ENCODE measurements at places on chromosomes 2 and 18.
A peak's percentile ranks its signal among the peaks of the same experiment; 100 is the strongest.

- no peak for DNase-seq
Measured at GRCh38 chr2:191478799-191479679, 198.9 kb upstream of the NABP1 start.

- DNase-seq = no peak
Measured at GRCh38 chr2:74576863-74577229, 22.3 kb downstream of the DOK1 start.

GRCh38 chr2:194616334-194616733 is 1040.7 kb upstream of the SLC39A10 start:
- no peak for DNase-seq

DNA sequence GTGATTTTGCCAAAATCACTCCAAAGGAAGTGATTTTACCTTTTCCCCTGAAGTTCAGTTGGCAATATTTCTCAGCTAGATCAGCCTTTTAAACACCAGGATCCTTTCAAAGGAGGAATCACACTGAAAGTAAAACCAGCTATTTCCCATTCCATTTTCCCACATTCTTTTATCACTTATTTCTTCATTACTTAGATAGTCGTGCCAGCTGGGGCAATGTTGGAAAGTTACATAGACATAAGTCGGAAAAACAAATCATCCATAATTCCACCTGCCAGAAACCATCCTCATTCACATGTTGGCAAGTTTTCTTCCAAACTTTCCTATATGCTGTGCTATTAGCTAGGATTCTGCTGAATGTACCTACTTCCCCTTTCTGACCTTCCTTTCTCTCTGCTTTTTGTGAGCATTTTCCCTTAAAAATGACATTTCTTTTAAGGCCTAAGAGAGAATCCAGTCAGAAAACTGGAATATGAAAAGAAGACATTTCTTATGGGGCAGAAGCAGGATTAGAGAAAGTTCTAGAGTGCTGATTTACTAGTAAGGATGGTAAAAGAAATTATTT is 170.0 kb upstream of the STK17B start:
- no peak for DNase-seq

DNA sequence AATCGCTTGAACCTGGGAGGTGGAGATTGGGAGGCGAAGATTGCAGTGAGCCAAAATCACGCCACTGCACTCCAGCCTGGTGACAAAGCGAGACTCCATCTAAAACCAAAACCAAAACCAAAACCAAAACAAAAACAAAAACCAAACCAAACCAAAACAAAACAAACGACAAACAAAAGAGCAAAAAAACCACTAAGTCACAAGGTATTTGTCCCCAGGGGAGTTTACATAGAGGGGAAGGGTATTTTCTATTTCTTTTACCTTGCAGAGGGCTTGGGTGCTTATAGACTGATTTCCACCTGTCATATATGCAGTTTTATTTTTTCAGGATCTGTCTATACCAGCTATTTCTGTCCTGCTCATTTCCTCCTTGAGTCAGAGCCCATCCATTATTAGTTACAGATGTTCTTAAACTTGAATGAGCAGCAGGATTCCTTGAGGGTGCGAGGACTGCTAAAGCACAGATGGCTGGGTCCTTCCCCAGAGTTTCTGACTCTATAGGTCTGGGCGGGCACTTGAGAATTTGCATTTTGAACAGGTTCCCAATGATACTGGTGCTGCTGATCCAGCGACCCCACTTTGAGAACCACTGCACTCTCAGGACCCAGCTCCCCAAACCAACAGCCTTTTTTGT is 102.2 kb upstream of the UXS1 start:
- DNase-seq = no peak

GRCh38 chr18:501406-501714 is 859 bp upstream of the COLEC12 start:
- no peak for DNase-seq

GRCh38 chr18:22132258-22132657 is 37.1 kb upstream of the GATA6 start:
- no peak for DNase-seq

- DNase-seq = no peak
Measured at GRCh38 chr18:55647331-55647730, 59.3 kb upstream of the TCF4 start.

DNA sequence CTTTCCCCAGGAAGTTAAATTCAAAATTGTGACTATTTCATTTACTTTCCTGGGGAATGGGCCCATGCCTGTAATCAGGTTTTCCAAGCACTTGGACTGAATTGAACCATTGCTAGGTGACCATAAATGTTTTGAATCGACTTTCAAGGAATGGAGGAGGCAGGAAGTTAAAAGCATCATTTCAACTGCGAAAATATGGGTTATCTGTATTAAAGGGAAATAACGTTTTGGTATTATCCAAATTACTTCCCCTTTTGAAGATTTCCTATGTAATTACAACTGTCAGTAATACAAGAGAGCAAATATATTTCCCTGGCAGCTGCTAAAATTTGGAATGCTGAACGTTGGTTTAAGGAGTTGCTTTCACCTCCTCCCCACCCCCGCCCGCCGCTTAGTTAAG is 19.0 kb downstream of the PNO1 start:
- DNase-seq = no peak

- no peak for DNase-seq
Measured at GRCh38 chr2:202149155-202149762, 76.2 kb downstream of the KIAA2012 start.

DNA sequence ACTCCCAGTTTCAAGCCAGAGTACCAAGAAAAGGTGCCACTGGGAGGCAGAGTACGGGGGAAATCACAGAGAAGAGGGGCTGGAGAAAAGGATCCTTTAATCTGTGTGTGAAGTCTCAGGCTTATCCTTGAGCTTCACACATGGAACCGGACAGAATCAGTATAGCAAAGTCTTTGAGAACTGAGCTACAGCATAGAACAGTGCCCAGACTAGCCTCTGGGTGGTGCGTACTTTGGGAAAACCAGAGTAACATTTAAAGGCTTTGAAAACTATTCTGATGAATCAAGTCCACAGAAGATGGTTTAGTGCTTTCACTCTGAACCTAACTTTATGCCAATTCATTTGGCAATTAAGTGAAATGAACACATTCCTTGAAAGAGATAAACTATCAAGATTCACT is 83.1 kb downstream of the BABAM2 start:
- DNase-seq = no peak

DNA sequence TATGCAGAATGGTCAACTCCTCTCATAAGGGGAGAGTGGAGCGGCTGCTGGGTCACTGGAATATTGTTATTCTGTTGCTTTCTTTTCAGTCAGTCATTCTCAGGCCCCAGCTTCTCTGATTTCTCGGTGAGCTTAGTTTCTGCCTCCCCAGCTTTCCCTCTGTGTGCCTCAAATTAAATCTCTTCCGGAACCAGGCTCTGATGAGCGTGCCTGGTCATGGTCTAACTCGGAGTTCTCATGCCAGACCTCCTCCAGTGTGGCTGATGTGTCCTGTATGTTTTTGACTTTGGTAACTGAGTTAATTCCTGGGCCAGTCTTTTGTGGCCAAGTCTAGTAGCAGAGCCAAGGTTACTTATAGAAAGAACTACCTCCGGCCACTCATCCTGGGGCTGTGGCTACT is 4.9 kb upstream of the STK11IP start:
- DNase-seq = no peak

DNA sequence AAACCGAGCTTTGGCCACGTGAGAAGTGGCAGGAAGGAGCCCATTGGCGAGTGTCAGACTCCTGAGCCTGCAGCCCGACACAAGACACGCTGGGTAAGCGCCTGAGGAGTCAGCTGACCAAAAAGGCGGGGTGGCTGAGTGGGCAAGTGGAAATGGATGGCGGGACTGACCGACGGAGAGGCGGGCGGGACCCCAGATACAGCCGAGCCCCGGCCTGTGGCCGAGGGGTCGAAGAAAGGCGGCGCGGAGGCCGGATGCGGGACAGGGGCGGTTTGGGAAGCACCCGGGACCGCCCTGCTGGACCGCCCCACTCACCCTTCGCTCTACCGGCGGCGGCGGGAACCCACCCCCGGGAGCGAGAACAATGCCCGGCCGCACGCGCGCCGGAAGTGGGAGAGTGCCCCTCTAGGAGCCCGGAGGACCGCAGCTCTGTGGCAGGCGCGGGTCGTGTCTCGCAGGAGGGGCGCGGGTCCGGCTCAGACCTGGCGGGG is 22.8 kb downstream of the ZSCAN30 start:
- peak; percentile 67 for DNase-seq

GRCh38 chr2:227125506-227125905 is 38.5 kb downstream of the COL4A4 start:
- DNase-seq = no peak

- no peak for DNase-seq
Measured at GRCh38 chr2:24175631-24176187, 856 bp downstream of the FAM228A start.

GRCh38 chr2:28821295-28821958 is 10.8 kb downstream of the SPDYA start:
- peak; percentile 71 for DNase-seq

DNA sequence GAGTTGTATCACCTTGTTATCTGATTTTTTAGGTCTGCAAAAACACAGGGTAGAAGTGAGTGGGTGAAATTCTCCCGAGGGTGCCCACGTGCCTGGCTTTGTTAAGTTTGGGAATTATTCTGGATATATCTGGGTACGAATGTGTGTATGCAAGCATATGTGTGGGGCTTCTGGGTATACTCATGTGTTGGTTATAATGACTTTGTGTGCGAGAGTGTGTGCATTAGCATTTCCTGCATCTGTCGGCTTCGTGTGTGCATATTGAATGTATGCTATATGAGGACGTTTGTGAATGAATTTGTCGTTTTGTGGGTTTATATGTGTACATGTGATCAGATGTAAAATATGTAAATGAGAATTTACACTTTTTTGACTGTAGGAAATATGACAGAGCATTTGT is 13.8 kb upstream of the DNAJC27 start:
- no peak for DNase-seq

DNA sequence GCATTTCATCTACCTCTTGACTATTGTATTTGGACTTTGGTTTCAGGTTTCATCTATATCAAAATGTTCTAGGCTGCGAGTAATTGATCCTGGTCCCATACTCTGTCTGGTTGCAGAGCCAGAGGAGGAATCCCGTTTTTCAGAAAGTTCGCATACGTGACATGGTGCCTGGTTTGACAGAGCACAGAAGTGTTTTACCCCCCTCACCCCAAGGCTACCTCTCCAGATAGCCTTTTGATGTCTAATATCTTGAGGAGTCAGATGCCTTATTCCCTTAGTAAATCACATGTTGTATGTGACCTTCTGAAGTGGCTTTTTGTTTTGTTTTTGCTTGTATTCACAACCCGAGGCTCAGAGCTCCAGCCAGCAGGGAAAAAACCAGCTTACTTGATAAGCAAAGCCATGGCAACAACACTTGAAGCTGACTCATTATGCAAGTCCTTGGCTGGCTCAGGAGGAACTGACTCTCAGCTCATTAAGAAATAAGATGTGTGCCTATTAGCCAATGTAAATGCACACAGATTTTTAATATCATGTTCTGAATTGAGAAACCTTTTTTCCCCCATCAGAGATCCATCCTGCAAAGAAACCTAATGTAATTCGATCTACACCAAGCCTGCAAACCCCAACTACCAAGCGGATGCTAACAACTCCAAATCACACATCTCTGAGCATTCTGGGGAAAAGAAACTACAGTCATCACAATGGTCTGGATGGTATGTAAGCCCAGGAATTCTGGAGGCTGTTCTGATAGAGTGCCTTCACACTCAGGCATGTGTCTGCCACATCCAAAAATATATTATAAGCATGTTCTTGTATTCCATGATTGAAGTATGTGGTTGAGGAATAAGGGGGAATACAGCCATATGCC is 41.4 kb downstream of the OXER1 start:
- peak; percentile 68 for DNase-seq

DNA sequence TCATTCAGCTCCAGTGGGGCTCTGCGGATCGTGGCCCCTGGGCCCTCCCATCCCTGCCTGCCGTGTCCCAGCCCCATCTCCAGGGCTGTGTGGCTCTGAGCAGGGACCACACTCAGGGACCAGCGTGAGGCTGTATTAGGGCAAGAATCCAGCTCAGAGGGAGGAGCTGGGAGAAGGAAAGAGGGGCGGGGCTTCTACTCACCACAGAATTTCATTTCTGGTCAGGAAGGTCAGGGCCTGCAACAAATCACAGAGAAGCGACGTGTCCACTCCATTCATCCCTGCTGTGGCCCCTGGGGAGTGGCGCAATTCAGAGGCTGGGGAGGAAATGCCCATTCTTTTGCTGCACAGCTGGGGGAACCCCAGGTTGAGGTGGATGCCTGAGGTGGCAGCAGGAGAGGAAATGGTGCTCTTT is 828 bp downstream of the CIB4 start:
- DNase-seq = peak; percentile 26

DNA sequence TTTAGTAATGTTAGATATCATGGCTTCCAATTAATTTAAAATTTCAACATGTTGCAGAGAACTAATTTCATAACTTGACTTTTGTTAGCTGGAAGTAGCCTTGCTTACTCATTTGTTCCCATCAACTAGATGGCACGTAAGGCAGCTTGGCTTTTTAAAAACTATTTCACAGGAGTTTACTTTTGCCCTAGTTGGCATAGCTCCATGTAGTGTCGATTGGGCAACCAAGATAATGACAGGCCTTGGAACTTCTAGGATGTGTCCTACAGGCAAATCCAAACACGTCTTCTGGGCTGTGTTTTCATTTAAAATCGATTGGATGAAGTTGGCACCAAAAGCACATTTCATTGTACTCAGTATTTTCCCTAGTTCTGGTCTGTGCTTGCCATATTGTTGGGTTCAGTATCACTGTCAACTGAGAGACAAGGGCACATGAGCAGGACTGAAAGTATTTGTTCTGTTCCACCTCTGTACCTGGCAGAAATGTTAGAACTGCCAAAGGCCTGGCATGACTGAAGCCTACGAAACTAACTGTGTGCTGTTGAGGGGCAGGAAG is 29.4 kb downstream of the HADHB start:
- DNase-seq = no peak

GRCh38 chr18:9919564-9920232 is 5.9 kb downstream of the VAPA start:
- DNase-seq = no peak

GRCh38 chr2:78418021-78418420 is 607.5 kb upstream of the REG3G start:
- DNase-seq = no peak

- no peak for DNase-seq
Measured at GRCh38 chr2:157194844-157195243, 62.7 kb upstream of the GALNT5 start.

DNA sequence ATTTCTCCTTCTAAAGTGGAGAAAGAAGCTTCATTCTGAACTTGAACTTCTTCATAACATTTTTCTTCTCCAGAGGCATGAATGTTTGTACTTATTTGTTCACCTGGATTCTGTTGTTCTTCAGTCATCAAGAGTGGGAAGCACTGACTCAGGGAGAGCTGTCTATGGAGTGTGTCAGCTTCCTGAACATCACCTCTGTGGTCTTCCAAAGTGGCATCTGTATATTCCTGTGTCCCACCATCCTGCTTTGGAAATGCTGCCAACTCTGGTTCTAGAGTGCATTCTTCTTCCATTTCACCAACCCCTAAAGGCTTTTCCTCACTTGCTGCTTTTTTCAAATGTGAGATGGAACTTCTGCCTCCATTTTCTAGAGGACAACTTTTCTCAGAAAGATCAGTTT is 59.5 kb downstream of the TTN start:
- DNase-seq = no peak

Data from activated CD8-positive, alpha-beta memory T cell treated with anti-CD3 and anti-CD28 coated beads, Interleukin-2, amount 10 ng/mL, durations not matched to agents 7 days and 5 days (primary cell).